ENCODE measurements at places on chromosomes 3 and 15.

DNA sequence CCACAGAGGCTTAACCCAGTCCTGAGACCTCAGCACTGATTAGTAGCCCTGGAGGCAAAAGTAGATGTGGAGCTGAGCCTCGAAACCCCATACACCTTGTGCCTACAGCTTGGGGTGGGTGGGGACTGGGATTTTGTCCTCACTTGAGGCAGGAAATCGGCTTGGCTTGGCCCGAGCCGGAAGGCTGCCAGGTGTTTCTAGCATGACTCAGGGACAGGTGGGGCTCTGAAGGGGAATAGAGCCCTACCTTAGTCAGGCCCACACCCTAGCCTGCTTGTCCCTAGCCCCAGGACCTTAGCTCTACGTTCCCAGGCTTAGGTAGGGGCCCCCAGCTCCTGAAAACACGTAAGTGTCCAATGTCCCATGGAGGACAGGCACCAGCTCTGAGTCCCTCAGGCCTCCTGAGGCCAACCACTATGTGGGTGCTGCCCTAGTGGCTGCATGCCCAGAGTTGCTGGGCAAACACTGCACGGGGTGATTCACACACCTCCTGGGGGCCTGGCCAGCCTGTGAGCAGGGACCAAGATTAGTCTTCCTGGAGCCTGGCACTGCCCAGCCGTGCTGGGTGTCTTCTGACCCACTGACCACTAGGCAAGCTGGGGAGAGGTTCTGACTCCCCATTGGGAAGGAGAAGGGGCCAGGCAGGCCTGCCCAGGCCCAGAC lies 3.1 kb downstream of the MST1R start:
- no peak for DNase-seq

- DNase-seq = no peak
These were observed 188.4 kb downstream of the ADAMTSL3 start for GRCh38 chr15:83842281-83842680.

GRCh38 chr3:141400073-141400971 lies 32.0 kb downstream of the ZBTB38 start:
- no peak for DNase-seq

- no peak for DNase-seq
These were observed 86.8 kb downstream of the DTWD1 start for GRCh38 chr15:49707598-49707997.

DNA sequence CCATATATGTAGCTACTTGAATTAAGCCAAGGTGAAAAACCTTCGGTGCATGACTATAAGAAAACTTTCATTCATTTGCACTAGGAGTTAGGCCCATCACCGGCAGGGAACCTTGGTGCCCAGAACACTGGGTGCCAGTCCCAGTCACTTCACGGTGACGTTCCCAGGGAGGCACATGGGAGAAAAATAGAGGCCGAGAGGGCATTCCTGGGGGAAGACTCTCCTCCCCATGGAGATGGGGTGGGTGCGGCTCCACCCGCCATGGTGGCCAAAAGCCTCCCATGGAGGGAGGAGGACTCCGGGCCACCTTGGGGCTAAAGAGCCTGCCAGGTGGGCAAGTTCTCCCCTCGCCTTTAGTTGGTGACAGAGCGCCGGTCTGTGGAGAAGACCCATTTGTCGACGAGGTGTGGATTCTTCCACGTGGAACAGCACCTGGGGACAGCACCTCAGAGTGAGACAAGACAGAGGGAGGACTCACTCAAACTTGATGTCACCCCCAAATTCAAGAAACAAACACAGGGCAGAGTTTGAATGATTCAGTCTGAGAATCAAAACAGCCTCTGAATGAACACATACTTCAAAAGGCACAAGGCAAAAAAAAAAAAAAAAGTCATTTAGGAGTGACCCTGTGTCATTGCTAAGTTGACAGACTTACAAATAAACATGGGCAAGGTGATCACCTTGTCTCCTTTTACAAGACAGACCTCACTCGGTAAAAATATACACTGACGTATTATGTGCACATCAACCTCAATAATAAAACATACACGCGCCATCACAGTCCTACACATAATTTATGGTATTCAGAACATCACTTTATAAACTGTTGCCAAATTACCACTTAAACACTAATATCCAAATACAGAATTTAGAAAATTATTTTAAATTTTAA lies 38.6 kb downstream of the ZXDC start:
- no peak for DNase-seq

- no peak for DNase-seq
These were observed 36.7 kb upstream of the MFGE8 start for GRCh38 chr15:88949734-88950400.

DNA sequence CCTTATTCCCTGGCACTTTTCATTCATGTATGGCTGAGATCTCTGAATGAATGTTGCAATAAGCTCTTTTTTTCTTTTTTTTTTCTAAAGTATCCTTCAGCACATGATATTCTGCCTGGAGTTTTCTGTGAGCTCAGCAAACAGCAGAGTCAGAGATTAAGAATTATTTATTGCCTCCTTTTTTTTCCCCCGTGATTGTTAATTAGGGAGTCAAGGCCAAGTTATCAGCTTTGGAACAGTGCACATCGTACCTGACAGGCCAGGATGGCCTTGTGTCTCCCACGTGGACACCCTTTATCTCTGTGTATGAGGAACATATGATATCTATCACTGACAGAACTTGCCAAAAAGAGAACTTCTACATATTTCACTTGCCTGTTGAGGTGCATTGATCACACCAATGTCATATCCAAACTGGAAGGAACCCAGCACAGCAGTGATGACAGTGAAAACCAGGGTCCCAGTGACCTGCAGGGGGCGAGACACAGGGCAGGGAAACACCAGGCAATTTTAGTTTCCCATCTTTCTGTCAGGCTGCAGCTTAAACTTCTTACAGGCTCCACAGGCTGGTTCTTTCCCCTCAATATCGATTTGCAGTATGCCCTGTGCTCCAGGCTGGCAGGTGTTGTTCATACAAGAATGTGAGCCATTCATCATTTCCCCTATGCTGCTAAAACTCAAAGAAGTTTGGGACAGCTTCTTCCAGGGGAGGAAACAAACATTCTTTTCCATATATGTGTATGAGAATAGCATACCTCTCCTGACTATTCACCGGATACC lies 8.2 kb downstream of the SLC2A2 start:
- no peak for DNase-seq

DNA sequence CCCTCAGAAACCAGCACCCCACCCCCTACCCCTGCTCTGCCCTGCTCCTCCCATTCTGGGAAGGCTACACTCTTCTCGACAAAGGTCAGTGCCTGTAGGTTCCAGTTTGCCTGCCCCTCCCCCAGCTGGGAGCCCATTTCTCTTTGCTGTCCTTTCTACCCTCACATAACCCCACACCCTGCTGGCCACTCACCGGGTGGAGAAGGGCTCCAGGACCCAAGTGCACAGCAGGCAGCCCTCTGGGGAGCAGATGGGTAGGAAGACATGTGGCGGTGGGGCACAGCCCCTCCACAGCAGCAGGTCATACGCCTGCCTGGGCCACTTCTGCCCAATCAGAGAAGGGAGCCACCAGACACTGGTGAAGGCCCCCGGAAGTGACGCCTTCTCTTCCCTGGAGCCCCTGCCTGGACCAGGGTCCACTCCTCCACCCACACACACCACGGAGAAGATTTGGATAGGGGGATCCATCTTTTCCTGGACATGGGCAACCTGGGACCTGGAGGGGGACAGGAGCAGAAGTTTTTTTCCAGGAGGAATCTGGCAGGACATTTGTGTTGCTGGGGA lies at the start of gene THPO:
Gene THPO, minus strand, starts transcription at position 326 of the 564 bp plus-strand sequence. CDS start 1,948 bp downstream, outside the sequence.
- DNase-seq = no peak

DNA sequence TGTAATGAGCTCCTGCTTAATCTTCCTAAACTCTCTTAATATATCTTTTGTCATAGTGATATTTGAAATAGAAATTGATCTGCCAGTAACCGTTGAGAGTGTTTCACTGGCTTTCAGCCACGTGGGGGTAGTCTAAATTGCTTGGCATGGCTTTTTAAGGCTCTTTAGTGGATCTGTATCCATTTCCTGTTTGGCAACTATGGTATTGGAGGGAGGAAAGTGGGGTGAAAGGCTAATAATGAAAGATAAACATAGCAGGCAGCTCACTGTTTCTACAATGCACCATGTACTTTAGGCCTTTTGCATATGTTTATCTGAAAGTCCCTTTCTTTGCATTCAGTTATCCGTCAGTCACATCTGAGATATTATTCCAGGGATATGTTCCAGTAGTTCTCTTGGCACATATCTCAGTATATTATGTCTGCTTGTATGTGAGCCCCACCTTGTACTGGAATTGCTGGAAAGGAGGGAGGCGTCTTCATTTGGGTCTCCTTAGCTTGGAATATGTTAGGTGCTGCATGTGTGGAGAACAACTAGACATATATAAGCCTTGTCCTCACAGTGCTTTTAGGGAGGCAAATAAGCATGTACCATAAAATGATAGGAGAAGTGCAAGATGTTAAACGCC lies 10.8 kb downstream of the TOPAZ1 start:
- no peak for DNase-seq

DNA sequence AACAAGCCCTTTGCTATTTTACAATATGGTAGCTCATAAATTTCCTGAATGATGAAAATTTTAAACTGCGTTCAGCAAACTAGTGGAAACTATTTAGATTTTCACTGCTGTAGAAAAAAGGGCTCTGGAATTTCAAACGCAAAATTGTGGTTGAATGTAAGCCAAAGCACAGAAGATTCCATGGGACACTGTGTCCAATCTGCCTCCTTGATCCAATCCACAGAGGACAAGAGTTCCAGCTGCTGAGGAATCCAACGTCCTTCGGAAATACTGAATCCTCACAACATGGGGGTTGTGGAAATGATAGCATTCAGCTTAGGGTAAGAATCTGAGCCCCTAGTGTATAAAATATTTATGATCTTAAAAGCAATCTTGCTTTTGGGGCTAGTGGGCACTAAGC lies 161.0 kb downstream of the PLD1 start:
- DNase-seq = no peak

- DNase-seq = peak; percentile 16
These were observed 145.8 kb upstream of the THRB start for GRCh38 chr3:24640330-24640877.

DNA sequence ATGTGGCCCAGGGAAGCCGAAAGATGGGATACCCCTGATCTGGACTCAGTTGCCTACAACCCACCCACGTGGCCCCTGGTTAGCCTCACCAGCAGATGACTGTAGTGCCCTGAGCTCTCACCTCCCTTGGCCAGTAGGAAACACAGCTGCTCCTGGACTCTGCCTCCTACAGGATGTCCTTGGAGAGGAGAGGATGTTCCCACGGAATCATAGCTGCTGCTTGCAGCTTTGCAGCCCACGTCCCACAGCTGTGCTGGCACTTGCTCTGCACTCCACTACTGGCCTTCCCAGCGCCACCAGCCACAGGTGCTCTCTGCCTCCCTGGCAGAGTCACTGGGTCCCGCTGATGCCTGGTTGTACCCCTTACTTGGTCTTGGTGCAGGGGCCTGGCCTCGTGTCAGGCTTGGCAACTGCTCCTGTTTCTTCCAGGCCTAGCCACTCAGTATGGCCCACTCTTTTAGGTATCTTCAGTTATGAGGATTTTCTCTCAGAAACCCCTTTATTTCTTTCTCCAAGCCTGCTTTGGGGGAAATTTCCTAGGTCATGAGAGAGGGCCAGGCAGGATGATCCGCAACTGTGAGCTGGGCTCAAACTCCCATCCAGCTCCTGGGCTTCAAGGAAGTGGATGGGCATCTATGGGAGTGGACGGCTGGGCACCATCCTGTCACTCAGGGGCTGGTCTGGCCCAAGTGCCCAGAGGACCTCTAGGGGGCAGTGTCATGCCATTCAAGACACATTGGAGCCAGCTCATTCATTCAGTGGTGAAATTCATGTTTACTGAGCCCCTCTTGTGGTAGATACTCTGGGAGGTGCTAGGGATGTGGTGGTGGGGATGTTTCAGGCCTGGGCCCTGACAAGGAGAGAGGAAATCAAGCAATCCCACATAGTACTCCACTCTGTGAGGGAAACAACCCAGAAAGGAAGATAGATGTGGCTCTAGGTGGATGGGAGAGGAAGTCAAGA lies 16.2 kb upstream of the VILL start:
- DNase-seq = peak; percentile 14

DNA sequence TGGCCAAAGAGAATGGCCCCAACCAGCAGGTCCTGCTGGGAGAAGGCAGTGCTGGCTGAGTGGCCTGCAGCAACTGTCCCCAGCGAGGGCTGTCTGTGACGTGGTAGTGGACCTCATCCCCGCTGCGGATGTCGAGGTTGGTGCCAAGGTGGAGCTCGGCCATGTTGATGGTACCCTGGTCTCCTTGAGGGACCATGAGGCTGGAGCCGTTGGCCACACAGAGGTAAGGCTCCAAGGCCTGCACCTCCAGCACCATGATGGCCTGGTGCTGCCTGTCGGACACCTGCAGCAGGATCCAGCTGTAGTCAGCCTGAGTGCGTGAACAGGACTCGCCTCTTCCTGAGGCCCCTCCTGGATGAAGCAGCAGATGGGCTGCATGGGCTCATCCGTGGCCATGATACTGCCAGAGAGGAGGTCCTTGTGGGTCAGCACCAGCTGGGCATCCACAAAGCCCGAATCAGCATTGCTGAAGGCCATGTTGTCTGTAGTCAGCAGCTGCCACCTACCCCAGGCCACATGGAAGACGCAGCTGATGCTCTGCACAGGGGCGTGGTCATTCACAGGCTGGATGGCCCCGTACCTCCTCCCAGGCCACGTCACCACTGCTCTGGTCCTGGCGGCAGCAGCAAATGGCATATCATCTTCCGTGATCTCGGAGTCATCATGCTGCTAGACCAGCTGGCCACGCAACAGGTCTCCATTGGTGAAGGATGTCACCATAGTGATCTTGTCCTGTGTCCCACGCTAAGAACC lies 167.5 kb downstream of the GOLGA6L4 start:
- DNase-seq = no peak

DNA sequence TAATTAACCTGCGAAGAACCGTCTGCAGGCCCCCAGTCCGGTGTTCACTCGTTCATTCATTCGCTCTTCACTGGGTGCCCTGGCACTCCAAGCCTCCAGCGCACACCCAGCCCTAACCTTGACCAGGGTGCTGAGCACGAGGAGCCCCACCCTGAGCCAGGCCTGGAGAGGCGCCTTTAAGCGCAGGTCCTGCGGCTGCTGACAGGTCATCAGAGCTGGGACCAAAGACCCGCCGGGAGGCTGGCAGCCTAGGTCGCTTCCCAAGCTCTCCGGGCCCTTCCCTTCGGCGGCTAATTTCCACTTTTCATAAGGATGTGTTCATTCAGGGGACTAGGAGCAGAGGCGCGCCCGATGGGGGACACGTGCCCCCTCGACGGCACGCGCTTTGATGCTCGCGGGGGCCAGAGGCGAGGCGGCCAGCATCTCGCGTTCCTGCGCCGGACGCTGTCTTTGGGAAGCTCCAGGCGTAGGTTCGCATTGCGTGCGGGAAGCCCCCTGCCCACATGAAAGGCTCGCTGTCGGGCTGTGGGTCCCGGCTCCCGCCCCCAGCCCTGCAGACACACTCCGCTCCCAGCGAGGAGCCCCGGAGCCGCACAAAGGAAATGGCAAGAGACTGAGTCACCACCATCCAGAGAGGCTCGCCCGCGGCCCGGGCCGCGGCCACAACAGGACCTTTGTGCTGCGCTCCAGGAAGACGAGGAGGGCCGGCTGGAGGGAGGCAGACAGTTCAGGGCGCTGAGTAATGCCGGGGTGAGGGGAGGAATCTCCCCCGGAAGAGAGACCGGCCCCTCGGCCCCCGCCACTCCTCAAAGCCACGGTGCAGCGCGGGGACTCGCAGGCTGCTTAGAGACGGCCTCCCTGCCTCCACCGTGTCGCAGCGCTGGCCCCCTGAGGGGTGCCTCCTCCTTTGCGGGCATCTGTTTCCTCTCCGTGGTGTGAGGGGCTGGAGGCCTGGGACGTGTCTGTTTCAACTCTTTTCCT lies 266.4 kb upstream of the HES1 start:
- DNase-seq = peak; percentile 34

GRCh38 chr3:12371525-12372140 lies 82.8 kb downstream of the PPARG start:
- DNase-seq = no peak
